ENCODE measurements at places on chromosomes 11 and 22.

GRCh38 chr11:128904656-128905344, 13.6 kb downstream of the KCNJ5 start:
- DNase-seq = peak; percentile 67

GRCh38 chr11:10261821-10262220, 32.2 kb downstream of the SBF2 start:
- DNase-seq = no peak

GRCh38 chr11:2777871-2778629, 78.3 kb upstream of the KCNQ1OT1 start:
- no peak for DNase-seq

- no peak for DNase-seq
Observed at GRCh38 chr11:91459840-91460239, 764.8 kb upstream of the FAT3 start.

DNA sequence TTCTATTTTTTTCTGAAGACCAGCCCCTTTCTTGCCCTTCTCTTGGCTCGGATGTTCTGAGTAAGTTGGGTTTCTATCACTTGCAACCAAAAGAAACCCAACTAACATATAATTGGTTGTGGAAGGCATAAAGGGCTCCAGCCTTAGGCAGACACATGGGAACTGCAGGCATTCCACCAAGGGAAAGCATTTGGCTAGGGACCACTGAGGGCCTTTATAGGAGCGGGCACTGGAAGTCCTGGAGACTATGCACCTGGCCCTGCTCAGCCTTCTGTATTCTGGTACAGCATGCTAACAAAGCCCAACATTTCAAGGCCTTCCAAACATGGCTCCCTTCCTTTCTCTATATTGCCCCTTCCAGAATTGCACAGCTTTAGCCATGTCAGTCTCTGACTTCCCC, 17.6 kb upstream of the LMO1 start:
- no peak for DNase-seq

Measured in GM20000 (cell line).